CD8-positive, alpha-beta memory T cell (primary cell): ENCODE measurements at places on chromosomes 7 and 10. TPM values are rescaled to one million over a fixed set of nuclear protein-coding genes. Genes with fewer than 3 reads are reported as not detected.

Gene SCD
- total RNA-seq: 43.9 TPM

- DNase-seq: no peak
Measured at GRCh38 chr7:68805159-68805558, 793.1 kb upstream of the AUTS2 start.

DNA sequence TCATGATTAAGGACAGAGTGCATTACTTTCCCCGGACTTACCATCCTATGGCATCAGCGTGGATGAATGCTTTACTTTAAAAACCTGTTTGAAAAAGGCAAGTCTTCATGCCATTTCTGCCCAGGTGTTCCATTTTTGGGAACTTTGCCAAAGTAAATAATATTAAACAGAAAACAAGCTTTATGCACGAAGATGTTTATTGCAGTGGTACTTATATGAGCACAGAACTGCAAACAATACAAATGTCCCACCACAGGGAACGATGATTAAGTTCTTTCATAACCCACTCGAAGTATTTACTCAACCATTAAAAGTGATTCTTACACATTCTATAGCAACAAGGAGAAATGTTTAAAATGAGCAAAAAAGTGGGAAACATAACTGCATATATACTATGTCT lies 109.7 kb upstream of the GDF10 start:
- no peak for DNase-seq

Gene NFE2L3
- total RNA-seq: 47.4 TPM

DNA sequence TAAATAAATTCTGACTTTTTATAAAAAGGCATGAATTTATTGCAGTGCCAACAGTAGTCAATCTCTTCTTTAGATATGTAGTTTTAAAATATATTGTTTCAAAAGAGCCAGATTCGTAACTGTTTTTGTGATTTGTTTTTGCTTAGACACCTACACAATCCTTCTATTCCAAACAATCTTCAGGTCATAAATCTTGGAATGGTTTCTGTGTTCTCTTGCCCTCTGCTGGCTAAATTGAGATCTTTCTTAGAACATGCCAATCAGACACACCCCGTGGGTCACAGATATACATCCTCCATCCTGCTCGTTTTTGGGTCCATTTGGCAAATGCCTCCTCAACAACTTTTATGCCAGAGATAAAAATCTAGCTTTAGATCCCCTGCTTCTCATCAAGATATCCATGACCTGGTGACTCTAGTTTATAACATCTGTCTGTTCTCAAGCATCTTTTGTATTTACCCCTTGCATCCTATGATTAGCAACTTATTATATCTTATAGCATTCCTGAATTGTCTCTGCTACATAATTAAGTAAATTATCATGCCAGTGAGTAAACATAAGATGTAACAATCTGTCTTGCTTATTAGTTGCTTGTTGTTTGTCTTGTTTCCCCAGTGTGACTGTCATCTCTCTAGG lies 35.3 kb upstream of the IFRD1 start:
- DNase-seq: no peak

Gene PUS7
- 30.4 TPM for total RNA-seq

Gene TAF5
- total RNA-seq: 10.9 TPM

DNA sequence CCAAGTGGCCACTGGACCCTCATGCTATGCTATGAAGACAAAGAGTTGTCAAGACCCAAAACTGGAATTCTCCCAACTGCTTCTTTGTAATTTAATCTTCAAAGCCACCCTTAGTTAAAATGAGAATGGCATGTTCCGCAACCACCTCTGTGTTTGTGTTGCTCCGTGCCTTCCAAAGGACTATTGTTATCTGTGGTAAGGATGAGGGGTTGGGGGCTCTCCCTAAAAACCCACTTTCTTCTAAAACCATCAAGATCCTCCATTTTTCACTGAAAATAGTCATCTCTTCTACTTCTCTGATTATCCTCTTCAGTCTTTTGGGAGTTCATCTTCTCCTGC lies 222.1 kb upstream of the AOAH start:
- DNase-seq: no peak

Gene PRR15
- not detected for total RNA-seq

GRCh38 chr7:96414931-96415292 lies 93.0 kb upstream of the SLC25A13 start:
- DNase-seq: peak; percentile 10

Gene CTBP2
- total RNA-seq: 1.4 TPM

Gene OGDHL
- 0.55 TPM for total RNA-seq

GRCh38 chr7:15557186-15557585 lies 4.6 kb downstream of the AGMO start:
- DNase-seq: no peak

DNA sequence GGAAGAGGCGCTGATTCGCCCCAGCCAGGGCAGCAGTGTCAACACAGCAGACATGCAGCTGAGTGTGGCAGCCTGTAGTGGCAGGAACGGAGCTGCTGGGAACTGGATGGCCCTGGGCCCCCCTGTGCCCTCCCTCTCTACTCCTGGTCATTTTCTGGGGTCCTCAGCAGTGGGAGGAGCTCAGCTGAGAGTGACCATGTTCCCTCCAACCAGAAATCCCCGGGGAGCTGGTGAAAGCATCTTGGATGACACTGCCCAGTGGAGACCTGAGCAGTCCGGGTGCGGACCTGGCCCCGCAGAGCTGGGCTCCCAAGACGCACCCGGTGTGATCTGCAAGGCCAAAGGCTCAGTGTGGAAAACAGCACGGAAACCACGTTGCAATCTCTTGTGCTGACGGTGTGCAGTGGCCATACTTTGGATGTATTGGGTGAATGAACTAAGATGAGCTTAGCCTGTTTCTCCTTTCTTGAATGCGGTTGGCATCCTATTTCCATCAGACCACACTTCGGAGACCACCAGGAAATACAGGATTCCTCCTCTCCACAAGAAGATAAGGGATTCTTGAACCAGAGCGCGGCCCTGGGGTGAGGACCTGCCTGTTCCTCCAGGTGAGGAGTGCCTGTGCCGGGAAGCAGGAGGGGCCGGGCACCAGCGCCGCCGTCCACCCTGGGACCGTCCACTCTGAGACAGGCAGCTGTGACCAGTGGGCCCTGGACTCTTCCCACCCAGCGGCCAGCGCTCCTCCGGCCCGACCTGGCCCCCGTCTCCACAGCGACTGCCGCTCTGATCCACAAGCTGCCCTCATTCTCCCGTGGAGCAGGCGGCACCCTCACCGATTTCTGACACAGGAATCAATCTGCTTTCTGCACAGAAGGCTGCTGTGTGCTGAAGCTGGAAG lies 93.5 kb upstream of the DIP2C start:
- DNase-seq: no peak

DNA sequence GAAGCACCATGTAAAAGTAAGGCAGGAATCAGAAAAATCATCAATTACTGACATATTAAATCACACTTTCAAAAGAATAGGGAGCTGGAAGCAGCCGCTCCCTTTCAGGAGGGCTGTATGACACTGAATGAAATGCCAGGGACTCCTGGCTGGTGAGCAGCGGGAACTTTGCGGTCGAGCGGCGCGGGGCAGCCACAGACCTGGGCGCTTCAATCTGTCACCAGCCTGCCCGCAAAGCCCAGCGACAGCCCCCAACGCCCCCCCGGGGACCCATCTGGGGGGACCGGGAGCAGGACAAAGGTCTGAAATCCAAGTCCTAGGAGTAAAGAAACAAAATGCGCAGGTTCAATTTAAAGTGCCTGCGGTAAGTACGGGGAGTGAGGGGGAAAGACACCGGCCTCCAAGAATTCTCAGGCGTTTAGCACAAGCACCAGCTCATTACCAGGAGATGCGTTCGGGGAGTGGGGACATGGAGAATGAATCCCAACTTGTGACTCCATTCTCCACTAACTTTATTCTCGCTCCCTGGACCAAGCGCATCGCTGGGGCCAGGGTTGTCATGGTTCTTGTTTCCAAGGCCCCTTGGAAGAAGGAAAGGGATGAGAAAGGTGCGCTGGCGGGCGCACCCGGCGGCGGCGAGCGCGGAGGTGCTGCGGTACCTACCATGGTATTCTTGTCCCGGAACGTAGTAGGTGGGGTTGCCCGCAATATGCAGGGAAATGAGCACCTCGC lies 824 bp downstream of the RELN start:
- no peak for DNase-seq

Gene EPC1
- 40.9 TPM for total RNA-seq

- DNase-seq: no peak
Measured at GRCh38 chr7:1719913-1720312, 49.8 kb downstream of the ELFN1 start.

Gene LIPK
- not detected for total RNA-seq

GRCh38 chr7:96143495-96144259 lies 178.2 kb downstream of the SLC25A13 start:
- DNase-seq: no peak

DNA sequence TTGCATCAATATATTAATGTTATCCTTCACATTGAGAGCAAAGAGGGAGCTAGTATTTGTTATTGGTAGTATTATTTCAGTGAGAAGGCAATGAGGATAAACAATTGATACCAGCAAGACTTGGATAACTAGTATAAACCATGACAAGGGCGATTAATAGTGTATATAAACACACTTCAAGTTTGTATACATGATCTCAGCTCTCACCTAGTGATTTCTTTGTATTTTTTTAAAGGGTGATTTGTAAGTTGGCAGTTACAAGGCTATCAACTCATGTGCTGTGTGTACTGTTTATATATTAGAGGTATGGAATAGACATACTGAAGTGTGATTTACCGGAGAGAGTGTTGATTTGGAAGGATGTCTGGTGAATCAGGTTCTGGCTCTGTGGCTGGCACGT lies 88.0 kb downstream of the SNX10 start:
- DNase-seq: no peak

- DNase-seq: no peak
Measured at GRCh38 chr10:102542800-102543418, 39.1 kb downstream of the SUFU start.

DNA sequence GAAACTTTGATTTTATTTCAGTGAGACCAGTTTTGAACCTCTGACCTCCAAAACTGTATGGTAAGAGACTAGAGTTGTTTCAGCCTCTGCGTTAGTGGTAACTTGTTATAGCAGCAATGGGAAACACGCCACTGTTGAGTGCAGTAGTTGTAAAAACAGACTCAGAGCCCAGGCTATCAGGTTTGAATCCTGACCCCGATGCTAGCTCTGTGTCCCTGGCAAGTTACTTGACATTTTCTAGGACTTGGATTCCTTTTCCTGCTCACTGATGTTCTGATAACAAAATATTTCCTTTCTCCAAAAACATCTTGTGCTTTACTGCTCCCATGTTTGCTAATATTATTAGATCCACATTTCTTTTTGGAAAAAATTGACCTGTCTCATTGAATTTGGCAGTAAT lies 131.0 kb downstream of the PLXDC2 start:
- no peak for DNase-seq

GRCh38 chr10:125055446-125055845 lies 104.9 kb downstream of the CTBP2 start:
- no peak for DNase-seq

DNA sequence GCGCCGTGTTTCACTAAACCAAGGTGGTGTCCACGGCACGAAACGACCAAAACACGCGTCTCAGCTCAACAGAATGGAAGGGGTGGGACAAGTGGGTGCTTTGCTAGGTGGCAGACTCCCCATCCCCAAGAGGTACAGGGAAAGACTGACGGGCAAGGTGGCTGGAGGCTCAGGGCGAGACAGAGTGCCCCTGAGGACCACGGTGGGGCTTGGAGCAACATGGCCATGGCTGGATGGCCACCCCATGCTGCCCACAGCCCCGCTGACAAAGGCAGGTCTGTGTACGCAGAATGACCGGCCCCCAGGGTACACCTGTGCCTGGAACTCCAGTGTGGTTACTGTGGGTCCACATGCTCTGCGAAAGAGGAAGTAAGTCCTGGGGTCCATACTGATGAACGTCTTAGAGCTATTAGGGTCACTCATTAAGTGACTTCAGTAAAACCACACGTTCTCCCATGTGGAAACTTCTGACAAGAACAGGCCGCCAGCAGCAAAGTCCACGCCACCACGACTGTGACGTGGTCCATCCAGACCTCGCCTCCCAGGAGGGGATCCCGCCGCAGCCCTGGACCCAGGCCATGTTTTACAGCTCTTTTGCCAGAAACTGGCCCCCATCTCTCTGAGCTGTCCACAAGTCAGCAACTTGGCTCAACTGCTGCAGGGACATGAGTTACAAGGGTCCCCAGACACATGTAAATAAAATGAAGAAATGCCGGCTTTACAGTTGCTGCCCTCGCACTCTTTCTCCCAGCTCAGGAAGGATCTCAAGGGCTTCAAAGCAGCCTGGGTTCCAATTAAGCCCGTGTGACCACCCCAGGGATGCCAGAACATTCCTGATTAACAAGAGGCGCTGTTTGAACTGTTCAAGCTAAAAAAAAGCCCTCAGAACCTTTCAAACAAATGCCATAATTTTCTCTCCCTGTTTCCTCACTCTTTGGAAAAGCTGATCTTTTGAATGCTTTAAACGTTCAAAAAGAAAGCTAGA lies 66.8 kb downstream of the MAD1L1 start:
- DNase-seq: no peak

DNA sequence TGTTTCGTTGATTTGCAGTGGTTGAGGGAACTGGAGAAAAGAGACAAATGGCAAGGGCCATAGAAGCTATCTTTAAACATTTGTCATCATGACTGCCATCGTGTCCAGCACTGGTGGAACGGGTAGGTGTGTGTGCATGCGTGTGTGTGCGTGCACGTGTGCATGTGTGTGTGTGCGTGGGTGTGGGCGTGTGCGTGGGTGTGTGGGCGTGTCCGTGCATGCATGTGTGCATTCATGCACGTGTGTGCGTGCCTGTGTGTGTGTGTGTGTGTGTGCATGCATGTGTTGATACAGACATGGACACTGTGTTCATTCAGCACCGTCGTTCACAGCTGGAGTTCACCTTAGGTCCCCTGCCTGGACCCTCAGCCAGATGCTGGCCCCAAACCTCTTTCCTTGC lies 38.1 kb upstream of the AP5Z1 start:
- no peak for DNase-seq

Gene CHCHD2
- total RNA-seq: 610 TPM

Gene NUPR2
- total RNA-seq: not detected

DNA sequence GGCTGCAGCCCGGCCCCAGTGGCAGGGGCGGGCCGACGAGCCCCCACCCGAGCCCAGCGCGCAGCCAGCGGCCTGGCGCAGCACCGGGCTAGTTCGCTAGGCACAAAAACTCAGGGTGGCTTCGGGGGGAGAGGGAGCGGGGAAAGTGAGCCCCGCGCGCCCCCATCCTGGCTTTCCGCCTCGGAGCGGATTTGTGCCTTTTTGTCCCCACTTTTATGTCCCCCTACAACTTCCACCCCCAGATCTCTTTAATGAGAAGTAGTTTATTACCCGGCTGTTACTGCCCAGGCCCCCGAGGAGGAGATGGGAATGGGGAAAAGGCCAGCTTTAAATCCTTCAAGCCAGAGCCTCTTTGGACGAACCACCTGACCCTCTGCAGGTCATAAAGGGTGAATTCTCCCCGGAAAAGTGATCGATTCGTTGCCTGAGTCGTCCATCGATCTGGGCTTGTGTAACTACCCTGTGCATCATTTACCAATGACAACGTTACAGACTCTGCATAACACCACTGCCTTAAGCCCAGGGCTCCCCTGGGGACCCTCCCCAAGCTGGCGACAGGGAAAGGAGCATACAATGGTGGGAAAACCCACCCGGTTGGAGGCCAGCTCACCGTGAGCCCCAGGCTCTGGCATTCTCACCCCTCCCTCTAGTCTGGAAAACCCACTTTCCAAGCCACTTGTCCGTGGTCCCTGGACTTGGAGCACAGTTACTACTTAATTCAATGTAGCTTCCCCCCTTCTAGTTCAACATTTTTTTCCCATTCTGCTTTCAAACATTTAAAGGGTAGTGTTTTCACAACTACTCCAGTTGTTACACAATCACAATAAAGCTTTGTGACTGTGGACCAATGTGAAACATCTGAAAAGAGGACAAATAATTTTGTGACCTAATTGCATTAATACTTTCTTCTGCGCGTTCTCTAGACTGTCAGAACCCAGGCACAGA lies 748 bp upstream of the SH3PXD2A start:
- no peak for DNase-seq

Gene CPN1
- total RNA-seq: not detected
